Lung microvascular endothelial cell (primary cell): ENCODE measurements at places on chromosomes 5 and 9. TPM values are rescaled to one million over a fixed set of nuclear protein-coding genes. Genes with fewer than 3 reads are reported as not detected.

GRCh38 chr5:39446231-39446630 is 21.5 kb upstream of the DAB2 start:
- no peak for DNase-seq

DNA sequence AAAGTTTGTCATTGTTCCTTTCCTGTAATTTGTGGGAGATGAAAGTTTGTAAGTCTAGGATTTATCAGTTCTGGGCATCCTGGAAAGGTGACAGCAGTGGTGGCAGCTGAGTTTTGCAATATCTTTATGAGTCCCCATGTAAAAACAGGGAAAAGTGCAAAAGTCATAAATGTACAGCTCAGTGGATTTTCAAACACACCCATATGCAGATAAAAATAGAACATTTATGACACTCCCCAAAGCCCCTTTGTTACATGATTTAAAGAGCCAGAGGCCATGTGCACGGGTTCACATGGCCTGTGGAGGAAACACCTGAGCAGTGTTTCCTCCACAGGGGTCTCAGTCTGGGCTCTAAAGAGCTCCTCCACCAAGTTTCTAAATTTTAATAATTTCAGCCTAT is 6.3 kb downstream of the TMEM38B start:
- DNase-seq, result peak; percentile 17

Gene TRIM36
- total RNA-seq, result 0.20 and 0.22 TPM in 2 replicates

DNA sequence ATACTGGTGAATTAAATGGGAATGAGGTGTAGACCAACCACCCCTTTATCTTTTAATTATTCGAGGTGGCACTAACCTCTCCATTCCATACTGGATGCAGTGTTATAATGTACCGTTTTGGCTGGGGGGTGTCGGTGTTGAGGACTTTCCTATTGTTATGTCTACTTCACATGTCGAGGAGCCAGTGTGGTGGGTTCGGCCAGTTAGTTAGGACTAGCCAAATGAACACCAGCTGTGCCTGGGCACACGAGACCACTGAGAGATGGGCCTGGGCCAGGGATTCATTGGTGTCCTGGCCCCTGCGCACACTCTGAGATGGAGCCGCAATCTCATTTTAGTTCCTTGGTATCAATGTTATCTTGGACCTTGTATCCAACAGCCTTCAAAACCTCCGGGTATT is 186.2 kb downstream of the CACNA1B start:
- no peak for DNase-seq

Gene CER1
- total RNA-seq, result not detected in 2 replicates

GRCh38 chr9:121499427-121500164 is at the start of gene GGTA1:
Gene GGTA1 (minus strand): TSS chr9:121499844. CDS start chr9:121467922, 31,922 bp downstream.
- DNase-seq, result peak; percentile 71

DNA sequence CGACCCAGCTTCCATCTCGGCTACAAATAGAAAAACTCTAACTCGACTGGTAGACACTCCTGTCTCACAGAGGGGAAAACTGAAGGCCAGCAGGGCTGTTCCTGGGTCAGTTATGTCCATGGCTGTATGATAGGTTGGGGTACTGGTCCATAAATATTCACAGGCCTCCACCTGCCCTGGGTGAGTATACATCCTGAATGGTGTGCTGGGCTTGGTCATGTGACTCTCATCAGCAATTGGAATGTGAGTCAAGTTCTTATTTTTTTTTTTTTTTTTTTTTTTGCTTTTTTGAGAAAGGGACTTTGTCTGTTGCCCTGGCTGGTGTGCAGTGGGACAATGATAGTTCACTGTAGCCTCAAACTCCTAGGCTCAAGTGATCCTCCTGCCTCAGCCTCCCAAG is 58.3 kb upstream of the NEK6 start:
- DNase-seq, result no peak

DNA sequence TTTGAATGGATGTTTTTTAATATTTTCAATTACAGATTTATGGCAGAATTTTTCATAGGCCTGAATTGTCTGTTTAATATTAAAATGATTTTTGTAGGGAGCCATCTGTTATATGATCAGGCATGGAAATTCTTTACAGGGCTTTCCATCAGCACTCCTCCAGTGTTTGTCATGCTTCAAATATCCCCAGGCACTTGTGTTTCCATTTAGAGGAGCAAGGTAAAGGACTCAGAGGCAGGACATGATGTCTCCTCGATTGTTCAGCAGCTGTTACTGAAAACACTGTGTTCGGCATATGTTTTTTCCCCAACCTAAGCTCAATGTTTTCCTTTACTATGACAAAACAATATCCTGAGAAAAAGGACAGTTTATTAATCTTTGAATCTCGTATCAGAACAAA is 172.3 kb upstream of the RFX3 start:
- no peak for DNase-seq

DNA sequence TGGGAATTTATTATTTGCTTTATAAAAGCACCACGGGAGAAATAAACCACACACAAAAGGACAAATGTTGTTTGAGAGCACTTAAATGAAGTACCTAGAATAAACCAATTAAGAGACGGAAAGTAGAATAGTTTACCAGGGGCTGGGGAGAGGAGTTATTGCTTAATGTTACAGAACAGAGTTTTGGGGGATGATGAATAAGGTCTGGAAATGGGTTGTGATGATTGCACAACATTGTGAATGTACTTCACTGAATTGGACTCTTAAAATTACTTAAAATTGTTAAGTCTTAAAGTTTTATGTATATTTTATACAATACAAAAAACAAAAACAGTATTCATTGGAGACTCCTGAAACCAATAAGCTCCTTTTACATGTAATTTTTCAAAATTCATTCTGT is 1.5 kb downstream of the ZBTB43 start:
- DNase-seq, result no peak

DNA sequence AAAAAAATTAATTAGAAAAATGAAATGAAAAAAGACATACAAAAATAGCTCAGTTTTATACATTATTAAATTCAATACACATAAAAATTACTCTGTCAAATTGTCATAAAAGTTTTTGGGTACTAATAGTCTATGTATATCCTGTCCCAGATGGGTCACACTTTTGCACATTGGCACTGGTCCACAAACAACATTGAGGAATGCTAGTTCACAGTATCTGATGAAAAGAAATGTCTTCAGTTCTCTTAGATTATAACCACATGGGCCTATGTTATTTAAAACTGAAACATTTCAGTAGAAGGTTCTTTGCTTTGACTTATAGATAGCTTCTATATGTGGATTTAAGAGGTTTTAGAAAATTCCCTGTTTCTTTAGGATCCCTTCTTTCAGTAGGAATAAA is 39.8 kb downstream of the LNPEP start:
- peak; percentile 10 for DNase-seq

DNA sequence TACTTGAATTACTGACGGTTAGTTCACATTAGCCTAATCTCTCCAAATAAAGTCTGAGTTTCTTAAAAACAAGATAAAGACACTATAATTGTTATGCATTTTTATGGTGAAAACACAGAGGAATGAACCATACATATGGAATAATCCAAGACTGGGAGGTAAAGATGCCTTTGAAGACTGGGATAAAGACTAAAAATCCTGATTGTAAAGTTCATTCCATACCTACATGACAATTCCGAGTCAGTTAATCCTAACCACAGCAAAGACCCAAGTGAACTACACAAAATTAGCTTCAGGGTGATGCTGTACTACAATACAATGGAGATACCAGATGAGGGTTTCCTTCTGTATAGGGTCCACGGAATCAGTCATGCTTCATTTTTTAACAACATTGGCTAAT is 6.3 kb downstream of the AP3B1 start:
- DNase-seq, result no peak

Gene GRIA1
- total RNA-seq, result not detected in 2 replicates

- DNase-seq, result no peak
Measured at GRCh38 chr9:25449503-25449902, 228.7 kb downstream of the TUSC1 start.

- peak; percentile 47 for DNase-seq
Measured at GRCh38 chr5:150081541-150082283, 4.6 kb downstream of the CSF1R start.

Gene TNPO1
- total RNA-seq, result 212 and 217 TPM in 2 replicates

GRCh38 chr9:108105885-108106284 is 616.3 kb upstream of the KLF4 start:
- no peak for DNase-seq

GRCh38 chr5:168550656-168551055 is 21.6 kb downstream of the FBLL1 start:
- DNase-seq, result no peak

- no peak for DNase-seq
Measured at GRCh38 chr9:104875897-104876296, 52.1 kb downstream of the ABCA1 start.

Gene ZNF354C
- total RNA-seq, result 5.0 and 6.1 TPM in 2 replicates

Gene IFNA10
- total RNA-seq, result not detected in 2 replicates

GRCh38 chr5:55159763-55160492 is at the start of gene GPX8:
Gene GPX8 (plus strand): TSS chr5:55160171. CDS start chr5:55160193, 22 bp downstream.
- peak; percentile 88 for DNase-seq

Gene SAXO1
- total RNA-seq, result under 0.01 TPM in 1 of 2 replicates, not detected in the other

Gene FGD3
- not detected in 2 replicates for total RNA-seq

DNA sequence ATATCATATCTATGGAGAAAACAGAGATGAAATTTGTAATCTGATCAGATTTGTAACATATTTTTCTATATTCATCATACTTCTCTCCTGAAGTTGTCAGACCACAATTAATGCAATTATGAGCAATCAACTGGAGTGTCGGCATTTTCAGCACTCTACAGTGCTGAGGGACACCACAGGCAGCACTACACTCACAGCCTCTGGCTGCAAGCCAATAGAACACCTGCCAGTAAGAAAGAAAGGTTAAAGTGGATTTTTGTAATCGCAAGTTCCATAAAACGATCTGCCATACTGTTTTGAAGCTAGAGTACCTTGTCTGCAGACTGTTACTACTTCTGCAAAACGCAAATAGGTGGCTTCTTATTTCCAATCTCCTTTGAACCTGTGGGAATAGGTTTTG is 147.6 kb downstream of the ADAMTS6 start:
- no peak for DNase-seq

DNA sequence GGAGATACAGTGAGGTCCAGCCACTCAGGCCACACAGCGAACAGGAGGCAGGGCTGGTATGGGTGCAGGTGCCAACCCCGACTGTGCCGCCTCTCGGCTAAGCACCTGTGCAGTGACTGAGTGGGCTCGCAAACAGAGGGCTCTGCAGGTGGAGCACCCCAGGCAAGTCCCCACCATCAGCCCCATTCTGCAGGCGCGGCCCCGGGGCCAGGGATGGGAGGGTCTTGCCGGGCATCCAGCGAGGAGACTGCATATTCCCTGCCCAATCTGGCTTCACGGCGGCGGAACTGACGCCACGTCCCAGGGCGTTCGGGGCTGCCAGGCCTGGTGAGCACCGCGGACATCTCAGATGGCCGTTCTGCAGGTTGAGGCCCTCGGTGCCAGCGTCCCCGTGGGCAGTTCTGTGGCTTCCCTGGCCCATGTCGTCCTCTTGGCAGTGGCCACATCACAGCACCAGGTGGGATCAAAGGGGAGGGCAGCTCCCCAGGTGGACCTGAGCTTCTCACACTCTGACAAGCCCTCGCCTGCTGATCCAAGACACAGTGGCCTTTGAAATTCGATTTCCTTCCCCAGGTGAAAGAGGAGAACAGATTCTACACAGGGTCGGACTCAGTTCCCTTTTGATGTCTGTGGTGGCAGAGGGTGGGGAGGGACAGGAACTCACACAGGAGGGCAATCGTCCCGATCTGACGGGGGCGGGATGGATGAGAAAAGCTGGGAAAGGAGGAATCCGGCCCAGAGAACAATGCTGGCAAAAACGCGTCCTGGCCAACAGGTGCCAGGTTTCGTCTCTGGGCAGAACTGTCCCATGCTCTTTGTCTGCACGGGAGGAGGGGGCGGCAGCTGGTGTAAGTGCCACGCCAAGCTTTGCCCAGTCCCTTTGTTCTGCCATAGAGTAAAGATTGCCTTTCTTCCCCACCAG is 18.8 kb downstream of the DBH start:
- no peak for DNase-seq
